ENCODE measurements at places on chromosomes 16 and 17. TPM values are rescaled to one million over a fixed set of nuclear protein-coding genes. Genes with fewer than 3 reads are reported as not detected.
A peak's percentile ranks its signal among the peaks of the same experiment; 100 is the strongest.

- peaks cover 46% of the 10 kb centered on the region for H3K4me1 ChIP-seq
- no peaks in the 10 kb centered on the region for H3K27me3 ChIP-seq
- no peak for DNase-seq
- H3K4me3 ChIP-seq = no peak overlapping the region
- peaks cover 10% of the 10 kb centered on the region for H3K36me3 ChIP-seq
These were observed 29.1 kb downstream of the LDHD start for GRCh38 chr16:75087375-75087979.

DNA sequence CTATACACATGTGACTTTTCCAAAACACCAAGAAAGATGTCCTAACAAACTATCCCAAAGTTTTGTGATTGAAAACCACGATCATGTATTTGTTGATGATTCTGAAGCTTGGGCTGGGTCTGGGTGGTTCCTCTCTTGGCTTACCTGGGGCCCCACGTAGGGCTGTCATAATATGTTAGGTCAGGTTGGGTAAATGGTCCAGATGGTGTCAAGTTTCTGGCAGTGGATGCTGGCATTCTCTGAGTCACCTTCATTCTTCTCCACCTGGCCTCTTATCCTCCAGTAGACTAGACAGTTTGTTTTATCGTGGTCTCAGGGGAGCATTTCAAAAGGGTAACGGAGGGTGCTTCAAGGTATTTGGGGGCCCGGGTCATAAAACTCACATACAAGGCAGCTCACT is 39.4 kb downstream of the SYCE1L start:
- no peak overlapping the region for H3K4me3 ChIP-seq
- no peak overlapping the region for H3K27ac ChIP-seq
- H3K4me1 ChIP-seq = peaks cover 46% of the 10 kb centered on the region
- H3K36me3 ChIP-seq = no peaks in the 10 kb centered on the region
- no peak for DNase-seq

DNA sequence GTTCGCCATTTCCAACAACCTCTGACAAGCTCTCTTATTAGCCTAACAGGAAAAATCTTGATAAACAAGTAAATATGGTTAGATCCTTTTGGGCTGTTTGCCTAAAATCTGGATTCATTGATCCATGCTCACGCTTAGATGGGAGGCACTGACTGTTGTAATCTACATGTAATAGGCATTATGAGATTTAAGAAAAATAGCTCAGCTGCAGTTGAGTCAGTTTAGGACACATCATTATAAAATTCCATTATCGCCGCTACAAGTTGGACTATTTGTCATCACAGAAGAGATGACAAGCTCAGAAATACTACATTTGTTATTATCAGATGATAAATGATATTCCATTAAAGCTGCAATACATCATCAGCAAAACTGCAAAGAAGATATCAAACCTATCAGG is 524.0 kb downstream of the TOX3 start:
- H3K4me1 ChIP-seq = peaks cover 9% of the 10 kb centered on the region
- 0 out of 2 replicates have a peak, but pooled peaks cover 5% of the 10 kb centered on the region for H3K36me3 ChIP-seq
- no peak overlapping the region for H3K27ac ChIP-seq

DNA sequence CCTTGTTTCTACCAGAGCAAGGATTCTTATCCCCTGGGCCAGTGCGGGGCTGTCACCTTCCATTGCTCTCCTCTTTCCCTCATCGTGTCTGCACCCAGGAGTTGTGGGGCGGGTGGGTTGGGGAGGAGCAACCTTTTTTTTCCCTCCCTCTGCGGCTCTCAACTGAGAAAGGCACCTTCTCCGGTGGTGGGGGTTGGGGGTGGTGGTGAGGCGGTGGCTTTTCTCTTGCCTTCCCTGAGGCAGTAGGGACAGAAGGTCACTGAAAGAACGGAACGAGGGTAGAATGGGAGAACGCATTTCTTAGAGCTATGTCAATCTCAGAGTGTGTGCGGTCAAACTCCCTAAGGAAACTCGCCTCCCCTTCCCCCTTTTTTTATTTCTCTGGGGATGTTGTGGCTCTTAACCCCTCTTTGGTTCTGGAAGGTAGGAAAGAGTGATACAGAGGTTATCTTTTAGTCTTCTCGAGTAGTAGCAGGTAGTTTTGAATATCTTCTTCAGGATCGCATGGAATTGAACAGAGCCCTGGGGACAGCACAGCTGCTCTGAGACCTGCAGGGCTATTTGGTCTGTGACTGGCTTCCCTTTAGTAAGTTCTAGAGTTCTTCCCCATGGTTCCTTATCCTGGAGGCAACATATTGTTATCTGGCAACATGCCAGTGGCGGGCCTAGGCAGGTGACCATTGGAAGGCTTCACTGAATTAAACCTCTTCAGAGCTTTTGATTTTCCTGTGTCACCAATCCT is 994 bp downstream of the CLTC start:
- DNase-seq = peak; percentile 18
- peak overlapping the region; percentile 100 for H3K27ac ChIP-seq
- no peaks in the 10 kb centered on the region for H3K36me3 ChIP-seq
- no peaks in the 10 kb centered on the region for H3K27me3 ChIP-seq
- peak overlapping the region; percentile 90 for H3K4me3 ChIP-seq

GRCh38 chr17:41901646-41902045 is 17.1 kb downstream of the ACLY start:
- no peaks in the 10 kb centered on the region for H3K4me1 ChIP-seq
- no peak overlapping the region for H3K4me3 ChIP-seq
- no peaks in the 10 kb centered on the region for H3K27me3 ChIP-seq
- DNase-seq = no peak

DNA sequence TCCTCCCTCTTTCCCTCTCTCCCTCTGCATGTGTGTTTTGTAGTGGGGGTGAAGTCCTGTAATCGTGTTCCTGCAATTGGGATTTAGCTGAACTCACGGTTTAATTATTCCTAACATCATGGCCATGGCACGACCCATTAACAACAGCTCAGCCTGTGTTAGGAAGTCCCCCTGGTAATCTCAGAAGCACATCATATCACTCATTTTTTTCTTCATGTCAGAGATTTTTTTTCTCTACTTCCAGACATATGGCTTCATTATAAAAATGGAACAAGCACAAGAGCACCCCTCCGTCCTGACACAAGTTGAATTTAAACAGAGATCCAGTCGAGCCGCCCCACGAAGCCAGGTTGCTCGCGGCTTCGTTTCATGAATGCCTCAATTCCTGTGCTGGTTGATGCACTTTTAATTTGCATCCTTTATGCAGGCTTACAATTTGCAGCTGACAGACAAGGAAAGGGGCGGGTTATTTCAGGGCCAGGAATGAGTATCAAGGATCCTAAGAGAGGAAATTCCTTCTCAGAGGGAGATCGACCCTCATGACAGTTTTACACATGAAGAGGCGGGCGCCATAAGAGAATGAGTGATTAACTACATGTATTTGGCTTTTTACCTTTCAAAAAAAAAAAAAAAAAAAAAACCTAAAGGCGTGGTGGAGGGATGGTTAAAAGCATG is 192.9 kb downstream of the MAF start:
- H3K27ac ChIP-seq = no peak overlapping the region
- no peak for DNase-seq
- no peaks in the 10 kb centered on the region for H3K36me3 ChIP-seq
- H3K27me3 ChIP-seq = peaks cover 4% of the 10 kb centered on the region
- no peak overlapping the region for H3K4me3 ChIP-seq

- H3K4me1 ChIP-seq = peaks cover 8% of the 10 kb centered on the region
- no peak overlapping the region for H3K27ac ChIP-seq
- H3K4me3 ChIP-seq = no peak overlapping the region
These were observed 251.5 kb upstream of the SOX9 start for GRCh38 chr17:71869293-71869692.

DNA sequence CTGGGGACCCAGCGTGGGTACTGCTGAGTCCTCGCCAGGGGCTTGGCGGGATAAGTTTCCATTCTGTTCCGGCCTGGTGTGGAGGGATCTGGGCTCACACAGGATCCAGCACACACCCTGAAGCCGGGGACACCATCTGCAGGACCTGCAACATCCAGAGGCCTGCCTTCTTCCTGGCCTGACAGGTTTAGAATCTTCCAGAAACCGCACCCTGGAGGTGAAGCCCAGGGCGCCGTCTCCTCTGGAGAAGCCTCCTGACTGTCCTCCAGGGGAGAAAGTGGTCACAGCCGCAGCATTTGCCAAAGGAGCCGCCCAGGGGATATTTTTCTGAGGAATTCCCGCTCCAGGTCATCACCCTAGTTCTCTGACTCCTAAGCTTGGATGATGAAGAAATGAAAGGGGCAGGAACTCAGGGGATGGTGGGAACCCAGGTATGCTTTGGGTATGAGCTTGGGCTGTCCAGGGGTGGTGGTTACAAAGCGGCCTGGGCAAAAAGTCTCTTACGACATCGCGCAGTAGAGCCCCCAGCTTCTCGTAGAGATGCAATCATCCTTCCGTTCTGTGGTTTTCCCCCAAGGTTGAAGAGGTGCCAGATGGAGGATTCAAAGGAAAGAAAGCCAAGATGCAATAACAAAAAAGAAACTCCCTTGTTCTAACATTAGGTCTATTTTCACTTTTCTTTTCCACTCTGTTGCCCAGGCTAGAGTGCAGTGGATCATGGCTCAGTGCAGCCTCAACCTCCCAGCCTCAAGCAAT is 9.1 kb upstream of the CRISPLD2 start:
- H3K4me3 ChIP-seq = no peak overlapping the region
- no peak overlapping the region for H3K27ac ChIP-seq
- no peak for DNase-seq
- no peaks in the 10 kb centered on the region for H3K36me3 ChIP-seq
- H3K4me1 ChIP-seq = no peaks in the 10 kb centered on the region

GRCh38 chr16:57413301-57413730 is 8.7 kb downstream of the CCL17 start:
- H3K27me3 ChIP-seq = no peaks in the 10 kb centered on the region
- no peak for DNase-seq
- no peak overlapping the region for H3K27ac ChIP-seq
- peaks cover 17% of the 10 kb centered on the region for H3K4me1 ChIP-seq

- peak overlapping the region; percentile 68 for H3K4me3 ChIP-seq
- H3K27ac ChIP-seq = no peak overlapping the region
- H3K27me3 ChIP-seq = peaks cover 97% of the 10 kb centered on the region
- H3K36me3 ChIP-seq = no peaks in the 10 kb centered on the region
- peak; percentile 54 for DNase-seq
These were observed 5.2 kb upstream of the DLX4 start for GRCh38 chr17:49963626-49964302.

DNA sequence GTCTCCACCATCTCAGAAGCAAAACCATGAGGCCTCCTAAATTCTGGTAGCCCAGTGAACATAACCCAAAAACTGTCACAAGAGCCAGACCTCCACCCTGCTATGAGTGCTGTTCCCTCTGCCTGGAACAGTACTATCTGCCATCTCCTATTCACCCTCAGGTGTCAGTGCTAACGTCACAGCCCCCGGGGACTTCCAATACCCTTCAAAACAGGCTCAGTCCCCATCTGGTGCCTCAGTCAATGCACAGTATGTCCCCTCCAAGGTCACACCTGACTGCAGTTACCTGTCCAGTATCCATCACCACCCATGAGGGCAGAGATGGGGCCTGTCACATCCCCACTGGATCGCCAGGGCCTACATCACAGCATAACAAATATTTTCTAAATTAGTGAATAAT is 11.5 kb downstream of the CREBBP start:
- H3K27me3 ChIP-seq = no peaks in the 10 kb centered on the region
- H3K27ac ChIP-seq = no peak overlapping the region
- DNase-seq = no peak
- no peak overlapping the region for H3K4me3 ChIP-seq
- H3K36me3 ChIP-seq = no peaks in the 10 kb centered on the region

GRCh38 chr16:72066747-72067146 is 3.7 kb downstream of the HPR start:
- no peaks in the 10 kb centered on the region for H3K36me3 ChIP-seq
- H3K27me3 ChIP-seq = peaks cover 3% of the 10 kb centered on the region
- no peak for DNase-seq
- no peaks in the 10 kb centered on the region for H3K4me1 ChIP-seq
- no peak overlapping the region for H3K4me3 ChIP-seq

DNA sequence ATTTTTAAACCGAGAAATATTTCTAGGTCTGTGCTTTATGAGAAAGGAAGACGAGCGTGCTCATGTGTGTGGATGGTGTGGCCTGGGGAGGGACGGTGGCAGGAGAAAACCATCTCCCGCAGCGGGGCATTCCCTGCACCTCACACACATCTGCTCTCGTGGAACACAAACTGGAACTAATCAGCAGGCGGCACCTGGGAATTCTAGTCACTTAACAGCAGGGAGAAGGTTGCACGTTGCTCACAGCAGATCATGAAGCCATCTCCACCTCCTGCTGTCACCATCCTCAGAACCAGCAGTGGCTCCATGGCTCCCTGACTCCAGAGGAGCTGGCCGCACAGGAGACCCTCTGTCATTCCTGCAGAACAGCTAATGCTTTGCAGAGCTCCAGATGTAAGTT is 35.2 kb downstream of the ADCY9 start:
- DNase-seq = no peak
- peaks cover 14% of the 10 kb centered on the region for H3K4me1 ChIP-seq
- H3K27me3 ChIP-seq = no peaks in the 10 kb centered on the region
- H3K27ac ChIP-seq = no peak overlapping the region

GRCh38 chr17:1942066-1942365 is 83.1 kb downstream of the RTN4RL1 start:
- H3K27ac ChIP-seq = no peak overlapping the region
- no peaks in the 10 kb centered on the region for H3K4me1 ChIP-seq
- H3K27me3 ChIP-seq = no peaks in the 10 kb centered on the region
- no peak overlapping the region for H3K4me3 ChIP-seq
- DNase-seq = no peak

DNA sequence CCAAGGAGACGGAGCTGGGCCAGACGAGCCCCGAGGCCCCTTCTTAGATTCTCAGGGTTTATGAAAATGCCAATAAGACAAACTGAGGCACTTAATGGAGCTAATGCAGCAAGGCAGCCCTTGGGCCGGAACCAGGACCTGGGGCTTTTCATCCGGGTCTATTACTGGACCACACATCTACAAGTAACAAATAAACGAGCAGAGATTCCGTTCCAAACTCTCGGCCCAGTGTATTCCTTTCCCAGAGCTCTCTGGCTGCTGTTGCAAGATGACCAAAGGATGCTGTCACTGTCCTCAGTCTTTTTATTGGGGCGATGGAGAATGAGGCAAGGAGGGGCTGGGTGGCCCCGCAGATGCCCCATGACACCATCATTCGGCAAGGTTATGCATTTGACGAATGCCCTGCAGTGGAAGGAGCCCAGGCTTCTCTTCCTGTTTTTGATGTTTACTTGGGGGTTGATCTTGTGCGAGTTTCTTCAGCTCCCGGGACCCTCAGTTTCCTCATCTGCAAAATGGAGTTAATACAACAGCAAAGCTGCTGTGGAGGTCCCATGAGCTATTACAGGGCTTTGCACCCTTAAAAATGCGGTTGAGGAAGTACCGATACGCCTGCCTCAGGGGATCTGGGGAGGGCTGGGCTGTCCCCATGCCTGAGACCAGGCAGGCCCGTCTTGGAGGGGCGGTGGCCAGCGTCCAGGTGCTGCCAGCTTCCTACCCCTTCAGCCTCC is 1.1 kb upstream of the NTN1 start:
- H3K27ac ChIP-seq = no peak overlapping the region
- peaks cover 28% of the 10 kb centered on the region for H3K4me1 ChIP-seq
- DNase-seq = no peak

GRCh38 chr17:83025636-83026280 is 53.7 kb upstream of the METRNL start:
- peaks cover 18% of the 10 kb centered on the region for H3K36me3 ChIP-seq
- no peaks in the 10 kb centered on the region for H3K27me3 ChIP-seq
- H3K4me3 ChIP-seq = no peak overlapping the region
- H3K27ac ChIP-seq = no peak overlapping the region
- no peak for DNase-seq
- no peaks in the 10 kb centered on the region for H3K4me1 ChIP-seq

WFDC1 gene
- total RNA-seq = 0.41 TPM

NOTUM gene
- 1.7 TPM for total RNA-seq

CD300LB gene
- total RNA-seq = not detected

KRTAP4-1 gene
- total RNA-seq = not detected

ACSM2A gene
- total RNA-seq = not detected

All from WTC11 (cell line).